ENCODE measurements at places on chromosomes 13 and 19.
A peak's percentile ranks its signal among the peaks of the same experiment; 100 is the strongest.

GRCh38 chr19:29966588-29967249 is 24.7 kb downstream of the URI1 start:
- peak; percentile 35 for DNase-seq

- no peak for DNase-seq
Observed at GRCh38 chr13:25468325-25469168, 96.8 kb downstream of the ATP8A2 start.

DNA sequence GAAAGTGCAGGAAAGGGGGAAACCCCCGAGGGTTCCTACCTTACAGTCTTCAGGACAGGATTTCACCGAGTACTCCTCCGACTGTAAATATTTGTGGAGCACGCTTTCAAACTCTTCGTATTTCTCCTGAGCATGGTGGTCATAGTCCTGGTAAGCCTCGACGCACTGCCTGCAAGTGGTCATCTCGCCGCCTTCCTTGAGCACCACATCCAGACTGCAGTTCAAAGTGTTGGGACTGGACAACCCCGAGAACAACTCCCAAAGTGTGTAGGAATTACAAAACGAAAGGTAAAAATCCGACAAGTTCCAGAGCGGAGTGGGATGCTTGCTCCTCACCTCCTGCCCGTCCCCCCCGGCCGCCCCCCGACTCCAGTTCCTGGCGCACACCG is 349.7 kb downstream of the LIG4 start:
- no peak for DNase-seq

GRCh38 chr13:112670864-112671263 is 19.0 kb upstream of the ATP11A start:
- no peak for DNase-seq

DNA sequence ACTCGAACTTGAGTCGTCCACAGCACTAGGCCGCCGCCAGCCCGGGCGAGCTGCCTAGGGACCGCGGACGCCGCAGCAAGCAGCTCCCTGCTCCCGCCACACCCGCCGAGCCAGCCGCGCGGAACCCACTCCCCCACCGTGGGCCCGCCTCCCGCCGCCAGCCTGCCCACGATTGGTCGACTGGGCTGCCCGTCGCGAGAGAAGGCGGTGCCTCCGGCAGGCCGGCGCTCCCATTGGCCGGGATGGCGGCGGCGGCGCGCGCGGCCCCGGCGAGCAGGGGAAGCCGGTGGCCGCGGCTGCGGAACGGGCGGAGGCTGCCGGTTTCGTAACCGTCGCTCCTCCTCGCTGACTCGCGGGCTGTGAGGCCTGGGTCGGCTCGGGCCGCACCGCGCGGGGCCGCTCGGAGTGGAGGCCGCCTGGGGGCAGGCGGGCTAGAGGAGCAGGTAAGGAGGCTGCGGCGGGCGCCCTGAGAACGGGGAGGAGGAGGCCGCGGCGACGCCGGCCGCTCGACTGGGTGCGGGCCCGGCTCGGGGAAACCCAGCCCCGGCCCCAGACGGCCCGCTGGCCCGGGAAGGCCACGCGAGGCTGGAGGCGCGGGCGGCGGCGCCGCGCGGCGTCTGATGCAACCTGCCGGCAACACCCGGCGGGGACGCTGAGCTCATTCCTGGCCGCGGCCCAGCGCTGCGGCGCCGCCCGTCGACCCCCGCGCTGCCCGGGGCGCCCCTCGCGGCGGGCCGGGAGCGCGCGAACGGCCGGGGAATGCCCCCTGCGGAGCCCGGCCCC is at the start of gene CEBPG:
Gene CEBPG (plus strand): TSS at position 257 of the 783 bp plus-strand sequence. CDS start 5,531 bp downstream, outside the sequence.
- DNase-seq = peak; percentile 88

- DNase-seq = no peak
Observed at GRCh38 chr13:108877300-108877699, 247.9 kb downstream of the MYO16 start.

- DNase-seq = peak; percentile 79
Observed at GRCh38 chr13:52454459-52454819, 839 bp upstream of the CKAP2 start.

GRCh38 chr19:42601811-42602443 is 7.2 kb upstream of the CEACAM8 start:
- peak; percentile 21 for DNase-seq

DNA sequence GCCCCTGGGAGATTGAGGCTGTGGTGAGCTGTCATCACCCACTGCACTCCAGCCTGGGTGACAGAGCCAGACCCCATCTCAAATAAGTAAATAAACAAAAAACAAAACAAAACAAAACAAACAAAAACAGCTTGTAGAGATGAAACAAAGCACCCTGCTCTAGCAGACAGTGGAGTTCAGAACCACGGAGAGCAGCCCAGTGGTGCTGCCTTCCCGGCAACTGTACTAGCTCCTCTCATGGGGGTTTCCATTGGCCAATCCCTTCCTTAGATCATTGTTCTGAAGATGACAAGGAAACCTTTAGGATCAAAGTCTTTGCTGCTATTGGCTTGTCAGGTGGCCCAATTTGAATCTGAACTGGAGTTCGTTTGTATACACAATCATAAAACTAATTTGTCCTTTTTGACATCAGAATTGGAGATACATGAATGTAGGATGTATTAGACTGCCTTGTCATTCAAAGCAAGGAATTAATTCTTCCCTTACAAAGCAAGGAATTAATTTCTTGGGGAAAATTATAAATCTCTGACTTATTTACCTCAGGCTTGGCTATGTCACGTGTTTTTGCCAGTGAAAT is 19.7 kb upstream of the SYCN start:
- peak; percentile 10 for DNase-seq

DNA sequence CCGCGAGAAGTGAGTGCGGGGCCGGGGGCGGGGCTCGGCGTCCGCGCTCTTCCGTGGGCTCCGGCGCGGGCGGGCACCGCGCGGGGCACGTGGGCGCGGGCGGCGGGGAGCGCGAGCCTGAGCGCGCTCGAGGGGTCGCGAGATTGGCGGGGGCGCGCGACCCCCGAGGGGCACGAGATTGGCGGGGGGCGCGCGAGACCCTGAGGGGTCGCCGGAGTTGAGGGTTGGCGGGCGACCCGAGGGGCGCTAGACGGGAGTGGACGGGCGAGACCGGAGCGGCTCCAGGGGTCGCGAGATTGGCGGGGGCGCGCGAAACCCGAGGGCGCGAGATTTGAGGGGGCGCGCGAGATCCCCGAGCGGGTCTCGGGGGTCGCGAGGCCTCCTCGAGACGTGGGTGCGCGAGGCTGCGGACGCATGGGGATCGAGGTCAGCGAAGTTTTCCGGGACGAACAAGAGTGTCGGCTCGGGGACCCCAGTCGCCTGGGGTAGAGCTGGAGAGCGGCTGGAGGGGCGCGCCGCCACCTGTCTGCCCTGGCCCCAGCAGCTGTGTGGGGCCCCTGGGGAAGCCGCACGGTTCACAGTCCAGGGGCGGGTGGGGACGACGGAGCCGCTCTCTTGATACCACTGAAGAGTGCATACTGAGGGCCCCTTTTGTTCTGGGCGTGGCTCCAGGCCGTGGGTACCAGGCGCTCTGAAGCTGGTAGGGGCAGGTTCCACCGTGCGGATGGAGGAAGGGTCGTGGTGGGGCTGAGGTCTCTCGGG is 682 bp downstream of the SSBP4 start:
- no peak for DNase-seq

- no peak for DNase-seq
Observed at GRCh38 chr19:8481201-8481600, 21.2 kb downstream of the PRAM1 start.

DNA sequence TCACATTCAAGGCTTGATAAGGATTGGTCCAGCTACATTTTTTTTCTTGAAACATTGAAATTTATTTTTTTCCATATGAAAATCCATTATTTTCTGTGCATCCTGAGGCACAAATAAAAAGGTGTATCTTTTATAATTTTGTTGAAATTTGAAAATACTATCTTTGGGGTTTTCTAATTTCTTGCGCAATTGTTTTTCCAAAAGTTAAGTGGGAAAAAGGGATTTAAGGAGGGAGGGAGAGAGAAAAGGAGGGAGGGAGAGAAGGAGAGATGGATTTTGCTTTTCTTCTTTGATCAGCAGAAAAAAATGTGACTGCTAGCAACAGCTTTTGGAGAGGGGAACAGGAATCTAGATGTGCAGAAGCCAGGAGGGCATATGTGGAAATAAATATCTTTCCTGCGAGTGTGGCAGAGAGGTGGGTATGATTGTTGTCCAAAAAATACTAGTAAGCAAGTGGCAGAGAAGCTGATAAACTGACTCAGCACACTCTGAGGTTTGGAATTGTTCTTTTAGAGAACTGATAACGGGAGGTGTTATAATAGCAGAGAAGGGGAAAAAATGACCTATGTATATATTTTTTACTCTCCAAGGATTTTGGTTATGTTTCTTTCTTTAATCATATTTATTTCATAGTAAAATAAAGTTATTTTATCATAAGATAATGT is 61.2 kb upstream of the EDNRB start:
- no peak for DNase-seq

- DNase-seq = no peak
Observed at GRCh38 chr13:111345682-111346081, 25.2 kb downstream of the TEX29 start.

DNA sequence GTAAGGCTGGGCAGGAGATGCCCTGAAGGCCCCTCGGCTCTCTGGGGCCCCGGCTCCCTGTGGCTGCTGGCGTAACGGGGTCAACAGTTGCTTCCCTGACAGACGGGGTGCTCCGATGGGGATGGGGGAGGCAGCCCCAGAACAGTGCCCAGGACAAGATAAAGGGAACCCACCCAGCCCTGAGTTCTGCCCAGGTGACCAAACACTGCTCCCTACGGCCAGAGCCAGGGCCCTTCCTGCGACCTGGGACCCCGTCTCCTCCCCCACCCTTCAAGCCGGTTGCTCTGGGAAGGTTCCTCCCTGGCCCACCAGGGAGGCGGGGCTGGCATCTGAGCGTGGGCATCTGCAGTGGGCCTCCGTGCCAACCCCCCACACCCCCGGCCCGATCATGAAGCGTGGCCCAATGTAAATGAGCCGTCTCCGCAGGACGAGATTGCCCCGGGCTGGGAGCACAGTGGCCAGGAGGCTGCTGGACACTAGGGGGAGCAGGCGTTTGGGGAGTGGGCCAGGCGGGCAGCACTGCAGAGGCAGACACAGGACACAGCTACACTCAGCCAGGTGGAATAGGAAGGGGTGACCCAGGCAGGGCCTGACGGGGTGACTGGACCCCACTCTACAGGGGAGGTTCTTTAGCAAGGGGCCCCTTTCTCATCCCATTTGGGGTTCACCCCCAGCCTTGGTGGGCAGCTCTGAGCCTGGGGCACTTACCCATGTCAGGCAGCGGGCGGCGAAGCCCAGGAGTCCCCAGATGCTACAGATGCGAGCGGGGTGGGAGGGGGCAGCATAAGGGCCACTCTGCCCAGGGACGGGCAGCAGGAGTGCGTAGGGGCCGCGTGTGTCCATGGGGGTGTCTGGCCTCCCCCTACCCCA is 1.2 kb upstream of the NKPD1 start:
- DNase-seq = no peak

DNA sequence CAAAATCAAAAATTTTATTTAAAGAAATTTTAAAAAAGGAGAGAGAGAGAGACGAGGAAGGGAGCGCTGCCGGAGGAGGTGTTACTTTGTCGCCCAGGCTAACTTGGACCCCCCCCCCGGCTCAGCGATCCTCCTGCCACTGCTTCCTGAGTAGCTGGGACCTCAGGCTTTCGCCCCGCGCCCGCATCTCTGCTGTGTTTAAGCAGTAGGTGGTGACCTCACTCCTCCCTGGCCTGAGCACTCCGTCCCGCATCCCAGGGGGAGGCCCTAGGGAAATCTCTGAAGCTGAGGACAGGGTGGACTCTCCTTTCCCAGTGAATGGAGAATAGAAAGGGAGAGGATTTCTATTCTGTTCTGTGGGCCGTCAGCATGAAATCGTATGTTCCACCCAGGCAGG is 485 bp upstream of the ZNF845 start:
- no peak for DNase-seq

DNA sequence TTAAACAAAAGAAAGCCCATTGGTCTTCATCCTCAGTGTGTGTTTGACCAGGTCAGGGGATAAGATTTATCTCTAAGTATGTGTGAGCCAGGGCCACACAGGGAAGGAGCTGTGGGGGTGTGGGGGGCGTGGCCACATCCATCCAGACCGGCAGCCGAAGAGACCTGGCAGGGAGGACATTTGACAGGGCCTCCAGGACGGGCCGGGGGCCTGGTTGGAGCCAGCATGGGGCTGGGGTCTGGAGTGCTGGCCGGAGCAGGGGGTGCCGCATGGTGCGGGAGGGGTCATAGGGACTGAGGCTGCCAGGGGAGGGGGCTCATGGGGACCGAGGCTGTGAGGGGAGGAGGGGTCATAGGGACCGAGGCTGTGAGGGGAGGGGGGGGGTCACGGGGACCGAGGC is 20.4 kb upstream of the GNA15 start:
- no peak for DNase-seq

- no peak for DNase-seq
Observed at GRCh38 chr13:98796798-98797197, 44.3 kb upstream of the SLC15A1 start.

GRCh38 chr19:2636897-2637683 is 65.4 kb downstream of the GNG7 start:
- DNase-seq = peak; percentile 66

GRCh38 chr19:39449116-39449797 is 3.9 kb downstream of the SUPT5H start:
- no peak for DNase-seq

DNA sequence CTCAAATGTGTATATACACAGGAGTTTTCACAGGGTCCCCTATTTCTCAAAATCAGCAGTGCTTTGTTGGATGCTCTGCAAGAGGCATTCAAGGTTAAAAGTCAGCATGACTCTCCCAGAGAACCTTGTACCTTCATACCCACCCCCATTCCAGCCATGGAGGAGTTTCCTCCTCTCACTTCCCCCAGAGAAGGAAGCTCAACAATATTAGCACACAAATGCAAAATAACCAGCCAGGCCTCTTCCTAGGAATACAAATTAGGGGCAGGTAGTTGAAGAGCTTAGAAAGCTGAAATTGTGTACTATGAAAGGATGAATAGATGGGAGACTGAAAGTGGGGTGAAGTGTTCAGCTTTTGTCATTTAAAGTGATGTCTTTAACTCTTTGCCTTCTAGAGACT is 43.8 kb downstream of the SPRY2 start:
- no peak for DNase-seq

DNA sequence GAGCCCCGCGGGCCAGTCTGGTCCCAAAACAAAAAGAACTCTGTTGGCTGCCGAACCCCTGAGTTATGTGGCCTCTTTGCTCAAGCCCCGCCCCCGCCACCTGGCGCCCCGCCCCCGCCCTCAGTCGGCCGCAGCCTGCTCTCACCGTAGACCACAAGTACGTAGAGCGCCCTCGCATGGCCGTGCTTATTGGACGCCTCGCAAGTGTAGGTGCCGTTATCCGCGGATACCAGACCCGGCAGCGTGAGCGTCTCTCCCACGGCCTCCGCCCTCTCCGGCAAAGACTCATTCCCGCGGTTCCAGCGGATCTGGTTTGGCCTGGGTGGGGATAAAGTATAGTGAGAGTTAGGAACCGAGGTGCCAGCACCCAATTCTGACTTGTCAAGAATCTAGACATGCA is 5.5 kb upstream of the ZNF428 start:
- DNase-seq = peak; percentile 78

GRCh38 chr13:91247768-91248167 is 99.7 kb upstream of the MIR17HG start:
- peak; percentile 12 for DNase-seq

GRCh38 chr13:110874508-110874960 is 40.3 kb downstream of the ANKRD10 start:
- DNase-seq = peak; percentile 60
